ENCODE measurements at places on chromosomes 4 and X.

- no peak for DNase-seq
Observed at GRCh38 chrX:107672955-107673378, 44.7 kb downstream of the PRPS1 start.

- DNase-seq = peak; percentile 26
Observed at GRCh38 chrX:150364347-150365050, 1.4 kb downstream of the MAMLD1 start.

DNA sequence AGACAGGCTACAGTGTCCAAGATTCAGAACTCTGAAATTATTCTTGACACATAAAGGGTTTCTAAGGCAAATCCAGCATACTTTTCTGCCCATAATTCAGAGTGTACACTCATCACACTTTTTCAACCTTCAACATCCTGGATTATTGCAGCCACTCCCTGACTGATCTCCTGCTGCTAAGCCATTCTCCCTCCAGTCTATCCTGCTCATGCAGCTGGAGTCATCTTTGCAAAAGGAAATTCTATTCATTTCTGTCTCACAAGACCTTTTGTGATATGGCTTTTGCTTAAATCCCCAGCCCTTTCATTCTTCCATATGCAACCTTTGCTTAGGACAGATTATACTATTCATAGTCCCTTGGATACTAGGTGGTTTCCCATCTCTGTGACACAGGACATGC lies 236.1 kb upstream of the LDB2 start:
- no peak for DNase-seq

DNA sequence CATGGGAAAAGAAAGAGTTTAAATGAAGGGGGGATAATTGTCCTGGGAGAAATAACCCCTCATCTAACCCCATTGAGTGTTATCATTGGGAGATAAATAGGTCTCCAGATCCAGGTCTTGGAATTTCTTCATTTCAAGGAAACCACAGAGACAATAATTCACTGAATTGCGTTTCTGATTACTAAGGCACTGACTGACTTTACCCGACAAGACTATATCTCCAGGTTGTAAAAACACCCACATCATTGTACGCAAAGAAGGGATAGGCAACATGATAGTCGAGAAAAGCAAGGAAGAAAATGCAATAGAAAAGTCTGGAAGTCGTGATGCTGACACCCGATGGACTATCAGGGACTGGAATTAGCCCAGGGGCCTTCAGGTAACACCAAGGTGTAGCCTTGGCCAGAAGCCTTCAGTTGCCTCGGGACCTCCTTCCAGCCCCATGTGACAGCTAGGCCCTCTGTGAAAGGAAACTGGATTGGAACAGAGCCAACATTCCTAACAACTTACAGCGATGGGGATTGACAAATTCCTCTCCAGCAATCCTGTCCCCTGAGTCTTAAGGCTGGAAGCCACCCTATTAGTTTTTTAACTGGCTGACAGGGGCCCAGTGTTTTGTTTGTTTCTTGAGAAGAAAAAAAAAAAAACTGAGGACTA lies 46.5 kb upstream of the RAB9B start:
- no peak for DNase-seq

DNA sequence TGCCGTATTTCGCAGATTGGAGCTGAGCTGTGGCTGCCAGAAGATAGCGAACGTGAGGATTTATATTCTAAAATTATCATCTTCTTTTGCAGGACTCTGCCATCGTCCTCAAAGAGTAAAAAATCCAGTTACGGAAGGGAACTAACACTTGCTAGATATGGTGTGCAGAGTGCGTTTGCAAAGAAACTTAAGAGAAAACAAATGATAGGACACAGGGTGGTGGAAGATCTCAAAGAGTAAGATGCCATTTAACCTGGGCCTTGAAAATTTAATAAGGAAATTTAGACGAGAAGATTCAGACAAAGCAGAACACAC lies 566 bp downstream of the LARP7 start:
- no peak for DNase-seq

- DNase-seq = peak; percentile 41
Observed at GRCh38 chrX:63250253-63250868, 100.8 kb downstream of the SPIN4 start.

- DNase-seq = no peak
Observed at GRCh38 chrX:14884714-14885113, 11.5 kb downstream of the MOSPD2 start.

GRCh38 chrX:45806410-45807121 lies 605.9 kb upstream of the DIPK2B start:
- DNase-seq = no peak

DNA sequence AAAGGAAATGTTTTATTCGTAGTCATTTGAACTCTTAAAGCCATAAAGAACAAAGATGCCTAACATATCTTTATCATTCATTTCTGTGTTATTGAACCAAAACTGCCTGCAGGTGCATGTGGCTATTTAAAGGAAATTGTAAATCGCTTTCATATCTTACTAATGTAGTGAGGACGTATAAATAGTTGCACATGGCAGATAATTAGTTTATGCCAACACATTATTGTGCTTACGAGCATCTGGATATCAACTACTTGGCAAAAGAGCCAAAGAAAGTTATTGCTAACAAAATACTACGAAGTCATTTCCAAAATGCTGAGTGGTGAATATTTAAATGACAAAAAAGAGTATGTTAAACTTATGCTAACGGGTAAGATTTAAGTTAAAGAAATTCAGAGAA lies 27.9 kb upstream of the GABRA2 start:
- DNase-seq = no peak

DNA sequence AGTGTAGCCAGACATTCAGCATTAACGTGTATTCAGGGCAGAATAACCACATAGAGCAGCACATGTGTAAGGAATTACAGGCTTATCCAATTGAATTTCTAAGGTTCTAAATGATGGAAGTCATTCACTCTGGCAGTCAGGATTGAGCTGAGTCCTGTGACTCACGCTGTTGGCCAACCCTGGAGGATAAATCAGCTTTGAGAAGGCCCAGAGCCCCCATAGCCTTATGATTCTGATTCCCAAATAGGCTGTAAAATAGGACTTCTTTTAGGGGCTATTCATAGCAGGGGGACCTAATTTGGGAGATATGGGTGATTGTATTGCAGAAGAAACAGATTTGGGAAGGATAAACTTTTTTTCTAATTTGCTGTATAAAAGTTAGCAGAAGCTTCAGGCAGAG lies 8.1 kb upstream of the HPF1 start:
- no peak for DNase-seq

- no peak for DNase-seq
Observed at GRCh38 chr4:174248407-174248806, 35.1 kb downstream of the FBXO8 start.

DNA sequence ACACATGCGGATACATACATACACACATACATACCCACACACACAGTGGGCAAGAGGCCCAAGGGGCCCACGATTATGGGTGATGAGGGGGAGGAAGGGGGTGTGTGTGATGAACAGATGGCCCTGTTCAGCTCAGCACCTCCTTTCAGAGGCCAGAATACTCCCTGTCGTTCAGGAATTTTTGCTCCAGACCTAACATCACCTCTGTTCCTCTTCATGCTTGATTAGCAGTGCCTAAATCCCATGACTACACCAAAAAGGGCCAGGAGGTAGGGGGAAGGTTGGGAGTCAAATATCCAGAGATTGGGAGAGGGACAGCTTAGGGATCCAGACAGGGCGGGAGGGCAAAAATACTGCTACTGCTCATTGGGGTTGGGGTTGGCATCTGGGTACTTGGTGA lies 42.7 kb downstream of the SMC1A start:
- DNase-seq = no peak

- DNase-seq = no peak
Observed at GRCh38 chr4:71841336-71841735, 57.5 kb upstream of the GC start.

DNA sequence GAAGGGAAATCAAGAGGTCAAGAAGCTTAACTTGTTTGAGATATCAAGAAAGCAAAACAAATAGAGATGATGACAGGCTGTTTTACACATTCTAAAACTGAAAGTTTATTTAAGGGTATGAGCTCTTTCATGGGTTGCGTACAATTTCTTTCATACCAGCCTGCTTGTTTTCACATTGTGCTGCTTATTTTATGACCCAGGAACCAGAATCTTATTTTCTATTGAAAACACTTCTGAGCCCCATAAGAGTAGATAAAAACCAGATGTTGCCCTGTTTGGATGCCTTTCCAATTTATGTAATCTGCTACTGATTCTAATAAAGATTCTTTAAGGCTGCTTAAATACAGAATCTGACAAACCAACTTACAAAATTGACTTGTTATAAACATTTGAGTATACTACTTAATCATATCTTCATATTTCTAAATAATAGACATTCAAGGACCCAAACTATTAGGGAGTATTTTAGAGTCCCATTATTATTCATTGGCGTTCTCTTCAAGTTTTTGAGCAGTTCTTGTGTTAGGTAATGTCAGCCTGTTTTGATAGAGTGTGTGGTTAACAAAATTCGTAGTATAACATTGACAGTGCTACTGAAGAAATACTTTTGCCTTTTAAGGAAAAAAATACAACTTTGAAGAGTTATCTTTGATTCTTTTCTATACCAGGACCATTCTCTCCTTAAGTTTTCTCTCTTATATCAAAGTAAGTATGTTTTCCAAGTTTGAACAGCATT lies 74.4 kb downstream of the PDLIM5 start:
- no peak for DNase-seq

- no peak for DNase-seq
Observed at GRCh38 chrX:9992724-9993123, 25.6 kb downstream of the CLDN34 start.

GRCh38 chrX:143568467-143568866 lies 51.2 kb upstream of the SPANXN3 start:
- no peak for DNase-seq

All from neural crest cell (in vitro differentiated cells).